Nephron progenitor cell (in vitro differentiated cells): ENCODE measurements at places on chromosomes 7 and 10.

DNA sequence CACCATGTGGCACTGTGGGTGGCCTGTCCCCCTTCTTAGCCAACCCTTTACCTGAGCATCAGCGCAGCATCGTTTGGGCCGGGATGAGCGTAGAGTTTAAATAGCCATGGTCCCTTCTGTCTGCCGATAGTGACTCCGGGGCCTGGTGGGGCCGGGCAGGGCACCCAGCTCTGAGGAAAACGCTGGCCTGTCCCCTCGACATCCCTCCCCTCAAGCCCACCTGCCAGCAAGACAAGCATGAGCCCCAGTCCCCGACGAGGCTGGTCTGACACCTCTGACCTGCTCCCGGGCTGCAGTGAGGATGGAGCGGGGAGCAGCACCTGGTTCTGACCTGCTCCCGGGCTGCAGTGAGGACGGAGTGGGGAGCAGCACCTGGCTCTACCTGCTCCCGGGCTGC lies 31.1 kb upstream of the CNPY1 start:
- DNase-seq, result no peak

GRCh38 chr10:124343351-124344265 lies 75.1 kb downstream of the OAT start:
- DNase-seq, result no peak

GRCh38 chr10:17915181-17915580 lies 36.5 kb upstream of the SLC39A12 start:
- DNase-seq, result no peak

GRCh38 chr7:155921086-155921803 lies 109.0 kb upstream of the SHH start:
- DNase-seq, result no peak

- DNase-seq, result no peak
These were observed 107.8 kb downstream of the SRI start for GRCh38 chr7:88111954-88112471.

GRCh38 chr10:128003521-128003920 lies 96.6 kb downstream of the PTPRE start:
- no peak for DNase-seq

DNA sequence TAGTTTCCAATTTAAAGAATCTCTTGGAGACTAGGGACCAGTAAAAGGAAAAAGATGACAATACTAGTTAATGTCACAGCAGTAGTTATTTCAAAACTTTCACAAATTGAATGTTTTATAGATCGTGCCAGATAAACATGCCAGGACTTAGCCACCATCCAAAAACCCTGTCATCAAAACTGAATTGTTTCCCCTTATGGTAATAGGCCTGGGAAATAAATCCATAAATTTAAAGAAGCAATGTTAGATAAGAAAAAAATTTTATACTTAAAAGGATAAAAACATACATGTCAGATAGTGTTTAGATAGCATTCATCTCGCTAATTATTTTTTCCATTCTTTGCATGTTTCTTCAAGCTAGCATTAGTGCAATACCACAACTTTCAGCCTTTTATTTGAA lies 71.2 kb downstream of the SUGCT start:
- no peak for DNase-seq

DNA sequence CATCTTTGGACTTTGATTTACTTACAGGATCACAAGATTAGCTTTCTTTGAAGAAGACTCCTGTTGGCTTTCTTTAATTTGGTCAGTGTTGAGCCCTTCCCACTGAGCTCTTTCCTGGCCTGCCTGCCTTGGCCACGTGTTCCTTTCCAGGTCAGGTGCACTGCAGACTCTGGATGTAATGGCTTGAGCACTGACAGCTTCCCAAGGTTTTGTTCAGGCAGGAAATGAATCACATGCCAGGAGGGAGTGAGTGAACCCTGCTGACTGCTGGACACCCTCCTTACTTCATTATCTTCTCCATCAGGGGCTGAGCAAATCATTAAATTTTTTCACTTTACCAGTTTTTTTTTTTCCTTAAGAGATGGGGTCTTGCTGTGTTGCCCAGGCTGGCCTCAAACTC lies 29.8 kb downstream of the SNX10 start:
- no peak for DNase-seq

GRCh38 chr10:48364659-48365405 lies 58.4 kb downstream of the MAPK8 start:
- no peak for DNase-seq

GRCh38 chr10:63788152-63788821 lies 267.1 kb downstream of the REEP3 start:
- no peak for DNase-seq

- no peak for DNase-seq
These were observed 125.5 kb downstream of the NPY start for GRCh38 chr7:24409431-24410024.

GRCh38 chr7:68348401-68348800 lies 1249.9 kb upstream of the AUTS2 start:
- no peak for DNase-seq

DNA sequence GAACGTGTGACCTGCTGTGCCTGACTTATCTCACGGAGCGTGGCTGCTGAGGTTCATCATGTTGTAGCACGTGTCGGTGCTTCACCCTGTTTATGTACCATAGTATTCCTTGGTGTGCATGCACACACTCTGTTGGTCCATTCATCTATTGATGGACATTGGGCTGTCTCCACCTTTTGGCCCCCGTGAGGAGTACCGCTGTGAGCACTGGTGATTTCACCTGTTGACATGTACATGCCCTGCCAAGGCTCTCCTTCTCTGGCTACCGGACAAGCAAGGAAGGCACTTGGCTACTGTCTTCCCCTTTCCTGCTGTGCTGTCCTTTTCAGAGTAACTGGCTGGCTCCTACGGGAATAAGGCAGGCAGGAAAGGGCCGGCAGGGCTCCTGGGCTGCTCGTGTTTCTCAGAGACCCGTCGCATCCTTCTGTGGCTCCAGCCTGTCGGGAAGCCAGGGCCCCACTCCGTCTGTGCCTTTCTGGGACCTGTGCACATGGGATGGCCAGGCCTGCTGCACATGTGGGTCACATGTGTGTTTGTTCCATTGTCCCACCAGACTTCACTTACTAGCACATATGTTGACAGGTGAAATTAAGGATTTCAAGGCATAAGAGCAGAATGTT lies 17.8 kb upstream of the TBRG4 start:
- DNase-seq, result no peak

DNA sequence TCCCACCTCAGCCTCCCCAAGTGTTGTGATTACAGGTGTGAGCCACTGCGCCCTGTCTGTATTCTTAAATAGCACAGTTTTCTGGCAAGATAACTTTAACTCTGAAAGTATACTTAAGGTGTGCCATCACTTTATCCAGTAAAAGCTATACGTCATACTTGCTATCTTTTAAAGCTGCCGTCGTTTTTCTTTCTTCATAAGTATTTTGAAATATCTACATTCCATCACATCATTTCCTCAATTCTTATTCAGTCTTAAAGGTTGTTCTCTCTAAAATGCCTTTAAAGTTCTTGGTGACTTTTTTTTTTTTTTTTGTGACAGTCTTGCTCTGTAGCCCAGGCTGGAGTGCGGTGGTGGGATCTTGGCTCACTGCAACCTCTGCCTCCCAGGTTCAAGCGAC lies 34.7 kb downstream of the PTPN12 start:
- DNase-seq, result no peak

DNA sequence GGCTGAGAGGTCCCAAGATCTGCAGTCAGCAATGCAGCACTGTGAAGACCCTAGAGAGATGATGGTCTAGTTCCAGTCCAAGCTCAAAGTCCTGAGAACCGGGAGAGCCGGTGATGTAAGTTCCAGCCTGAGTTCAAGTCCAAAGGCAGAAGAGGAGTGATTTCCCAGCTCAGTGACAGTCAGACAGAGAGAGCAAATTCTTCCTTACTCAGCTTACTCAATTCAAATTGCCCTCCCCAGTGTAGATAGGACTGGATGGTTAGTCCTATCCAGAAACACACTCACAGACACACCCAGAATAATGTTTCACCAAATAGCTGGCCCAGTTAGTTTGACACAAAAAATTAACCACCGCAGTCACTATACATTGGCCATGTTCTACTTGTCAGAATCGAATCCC lies 185.5 kb upstream of the MYO3A start:
- DNase-seq, result no peak

DNA sequence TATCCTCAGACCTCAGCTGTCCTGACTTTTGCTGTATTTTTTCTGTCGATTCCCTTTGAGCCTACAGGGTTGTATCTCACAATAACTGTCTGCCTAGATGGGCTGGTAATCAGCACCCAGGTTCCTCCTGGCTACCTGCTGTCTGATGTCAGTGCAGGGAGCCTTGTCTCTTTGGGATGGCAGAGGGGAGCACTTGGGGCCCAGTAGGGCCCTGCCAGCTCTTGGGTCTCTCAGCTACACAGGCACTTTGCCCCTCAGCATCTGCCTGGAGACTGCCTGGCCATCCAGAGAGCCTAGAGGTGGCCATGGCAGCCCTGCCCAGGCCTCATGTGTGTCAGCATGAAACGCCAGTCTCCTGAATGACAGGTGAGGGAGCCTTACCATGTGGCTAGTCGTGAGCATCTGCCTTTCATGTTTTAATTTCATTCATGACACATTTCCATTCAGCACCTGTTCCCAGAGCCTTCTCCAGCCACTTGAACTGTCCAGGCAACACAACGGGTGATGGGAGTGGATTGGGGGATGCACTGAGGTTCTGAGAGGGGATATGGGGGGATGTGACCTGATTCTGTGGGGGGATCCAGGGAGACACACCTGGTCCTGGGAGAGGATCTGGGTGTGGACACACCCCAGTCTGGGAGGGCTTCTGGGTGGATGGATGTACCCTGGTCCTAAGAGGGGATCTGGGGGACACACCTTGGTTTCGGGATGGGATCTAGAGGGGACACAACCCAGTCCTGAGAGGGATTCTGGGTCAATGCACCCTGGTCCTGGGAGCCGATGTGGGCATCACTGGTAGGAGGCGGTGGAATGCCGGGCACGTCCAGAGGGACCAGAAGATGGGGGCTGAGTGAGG lies 21.9 kb downstream of the ADCY1 start:
- no peak for DNase-seq

GRCh38 chr10:112131996-112132395 lies 51.6 kb downstream of the GPAM start:
- no peak for DNase-seq

DNA sequence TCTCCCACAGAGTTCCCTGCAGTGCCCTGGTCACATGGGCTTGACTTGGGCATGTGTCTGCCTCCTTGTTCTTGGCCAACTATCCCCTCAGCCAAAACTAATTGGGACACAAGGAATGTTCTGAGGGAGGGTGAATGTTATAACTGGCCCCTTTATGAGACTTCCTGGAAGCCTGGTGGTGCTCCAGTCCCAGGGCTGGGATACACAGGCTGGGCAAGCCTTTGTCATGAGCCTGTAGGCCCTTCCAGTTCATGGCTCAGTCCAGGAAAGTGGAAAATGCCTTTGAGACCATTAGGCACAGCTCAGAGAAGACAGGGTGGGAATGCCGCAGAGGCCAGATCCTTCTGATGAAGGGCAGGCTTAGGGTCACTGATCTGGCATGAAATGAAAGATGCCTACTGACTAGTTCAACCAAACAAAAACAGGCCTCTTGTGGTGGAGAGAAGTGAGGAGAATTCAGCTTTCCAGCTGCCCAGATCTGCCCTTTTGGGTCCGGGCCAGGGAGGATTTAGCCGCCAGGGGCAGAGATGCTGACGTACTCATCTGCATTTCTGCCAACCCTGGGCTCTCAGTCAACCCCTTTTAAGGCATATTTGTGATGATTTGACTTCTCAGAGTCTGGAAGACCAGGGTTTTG lies 961.5 kb downstream of the KCNMA1 start:
- DNase-seq, result no peak

GRCh38 chr7:152663148-152663740 lies 12.7 kb downstream of the XRCC2 start:
- DNase-seq, result no peak

- no peak for DNase-seq
These were observed 221.4 kb upstream of the SEMA3C start for GRCh38 chr7:81140252-81140651.

DNA sequence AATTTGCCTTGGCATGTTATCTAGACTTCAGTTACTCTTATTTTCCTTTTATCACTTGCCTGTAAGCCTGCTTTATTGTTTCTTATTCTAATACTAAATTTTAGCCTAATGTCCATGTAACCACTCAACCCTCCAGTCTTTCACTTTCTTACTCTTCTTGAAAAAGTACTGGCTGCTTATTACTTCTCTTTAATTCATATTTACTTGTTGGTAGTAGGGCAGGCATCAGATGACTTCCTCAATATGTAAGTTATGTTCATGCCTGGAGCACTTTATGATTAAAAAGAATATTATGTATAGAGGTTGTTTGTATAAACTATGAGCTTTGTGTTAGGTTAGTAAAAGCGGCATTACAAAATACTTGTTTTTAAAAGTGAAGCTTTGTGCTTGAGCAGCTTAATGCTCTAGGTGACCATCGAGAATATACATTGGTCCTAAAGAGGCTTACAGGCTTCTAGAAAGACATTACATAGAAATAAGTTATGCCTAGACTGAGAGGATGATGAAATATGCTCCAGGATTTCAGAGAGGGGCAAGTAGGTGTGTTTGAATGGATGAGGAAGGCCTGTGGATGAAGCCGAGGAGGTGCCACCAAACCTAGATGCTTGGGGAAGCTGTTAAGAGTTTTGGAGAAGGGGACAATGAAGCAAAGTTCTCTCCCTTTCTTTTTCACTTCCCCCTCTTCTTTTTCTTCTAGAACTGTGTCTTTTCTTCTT lies 207.1 kb upstream of the HDAC9 start:
- DNase-seq, result no peak
